ENCODE measurements at places on chromosomes 7 and 10.

DNA sequence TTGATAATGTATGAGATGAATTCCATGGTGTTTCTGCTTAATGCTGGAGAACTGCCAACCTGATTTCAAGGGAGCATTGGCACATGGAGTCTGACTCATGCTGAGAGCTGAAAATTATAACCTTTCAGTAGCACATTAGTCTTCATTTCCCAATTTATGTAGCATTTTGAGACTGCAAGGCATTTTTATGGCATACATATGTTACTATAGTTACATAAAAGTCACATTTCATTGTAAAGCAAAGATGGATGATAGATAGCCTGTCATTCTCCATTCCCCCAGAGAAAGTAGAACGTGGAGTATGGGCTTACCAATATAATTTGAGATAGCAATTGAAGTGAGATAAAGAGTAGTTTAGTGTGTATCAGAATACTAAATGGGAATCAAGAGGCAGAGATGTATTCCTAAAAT is 103.1 kb downstream of the SLC16A9 start:
- DNase-seq, result no peak

GRCh38 chr10:76178532-76179292 is 747.3 kb downstream of the LRMDA start:
- no peak for DNase-seq

- DNase-seq, result no peak
Observed at GRCh38 chr10:124122211-124122610, 28.8 kb upstream of the CHST15 start.

DNA sequence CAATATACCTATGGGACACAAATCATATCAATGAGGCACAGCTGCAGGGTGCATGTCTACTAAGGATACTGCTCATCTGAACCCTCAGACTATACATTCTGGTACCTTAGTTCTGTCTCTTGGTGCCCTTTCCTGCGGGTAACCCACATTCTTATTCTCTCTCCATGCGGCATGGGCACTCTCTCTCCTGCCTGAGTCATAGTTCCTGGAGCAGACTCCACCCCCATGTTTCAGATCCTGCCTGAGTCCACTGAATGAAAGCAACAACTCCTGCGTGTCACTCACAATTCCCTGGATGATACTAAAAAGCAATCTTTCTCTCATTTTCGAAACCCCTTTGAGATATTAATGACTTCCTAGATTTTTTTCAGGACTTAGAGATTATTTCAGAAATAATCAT is 653.1 kb upstream of the C7orf33 start:
- no peak for DNase-seq

DNA sequence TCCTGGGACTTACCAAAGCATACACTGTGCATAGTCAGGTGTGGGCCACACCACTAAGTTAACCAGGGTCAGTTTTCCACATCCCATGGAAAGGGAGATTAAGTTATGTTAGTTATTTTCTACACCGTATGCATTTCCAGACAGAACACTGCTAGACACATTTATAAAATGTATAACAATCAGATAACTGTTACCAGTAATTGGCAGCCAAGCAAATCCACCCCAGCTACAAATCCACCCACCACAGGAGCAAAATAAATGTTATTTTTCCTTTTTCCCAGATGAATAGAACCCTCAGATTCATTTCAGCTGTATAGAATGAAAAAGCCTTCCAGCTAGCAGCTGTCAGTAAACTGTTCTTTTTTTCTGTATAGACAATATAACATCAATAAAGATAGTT is 256.9 kb upstream of the FZD1 start:
- DNase-seq, result no peak

GRCh38 chr7:53531-53930 is 138.8 kb upstream of the FAM20C start:
- DNase-seq, result no peak

- no peak for DNase-seq
Observed at GRCh38 chr10:70163448-70163847, 6.9 kb downstream of the SAR1A start.

GRCh38 chr7:125390981-125391380 is 461.4 kb upstream of the POT1 start:
- no peak for DNase-seq

All from liver (tissue), 10 donors.